AG04450 (cell line): ENCODE measurements at places on chromosomes 7 and 10. TPM values are rescaled to one million over a fixed set of nuclear protein-coding genes. Genes with fewer than 3 reads are reported as not detected.

Gene LEP
- not detected in 2 replicates for polyA plus RNA-seq

Gene ZKSCAN1
- polyA plus RNA-seq = 36.8 and 42.7 TPM in 2 replicates

Gene C10orf95
- 0.06 TPM in 1 of 2 replicates, not detected in the other for polyA plus RNA-seq

Gene AKR1C1
- polyA plus RNA-seq = 114 and 125 TPM in 2 replicates

Gene A1CF
- polyA plus RNA-seq = not detected in 2 replicates

Gene EPDR1
- 0.20 TPM in 1 of 2 replicates, not detected in the other for polyA plus RNA-seq

Gene NKX2-3
- polyA plus RNA-seq = not detected in 2 replicates

Gene CCDC146
- 8.8 and 9.0 TPM in 2 replicates for polyA plus RNA-seq

Gene HDAC9
- polyA plus RNA-seq = 1.8 and 2.1 TPM in 2 replicates

Gene CRHR2
- not detected in 2 replicates for polyA plus RNA-seq

Gene ADCYAP1R1
- polyA plus RNA-seq = not detected in 2 replicates

Gene ACSL5
- 1.8 and 2.0 TPM in 2 replicates for polyA plus RNA-seq

Gene MSMB
- polyA plus RNA-seq = not detected in 2 replicates

Gene CNTNAP2
- not detected in 2 replicates for polyA plus RNA-seq

Gene ANKRD61
- polyA plus RNA-seq = 0.19 and 0.22 TPM in 2 replicates

Gene ARMC10
- polyA plus RNA-seq = 39.1 and 54.9 TPM in 2 replicates

Gene SEMA3C
- polyA plus RNA-seq = 35.9 and 39.9 TPM in 2 replicates

Gene MEOX2
- not detected in 2 replicates for polyA plus RNA-seq

Gene PCDH15
- polyA plus RNA-seq = not detected in 2 replicates

Gene TAC1
- polyA plus RNA-seq = not detected in 2 replicates

Gene PDE6C
- polyA plus RNA-seq = not detected in 2 replicates

Gene BCL7B
- polyA plus RNA-seq = 41.9 and 47.7 TPM in 2 replicates

Gene SPDYE6
- polyA plus RNA-seq = not detected in 2 replicates

Gene KCNMA1
- 58.8 and 60.0 TPM in 2 replicates for polyA plus RNA-seq

Gene CCDC3
- 3.2 and 3.3 TPM in 2 replicates for polyA plus RNA-seq

Gene ANLN
- 34.0 and 46.6 TPM in 2 replicates for polyA plus RNA-seq

Gene GNG11
- 13.8 and 19.7 TPM in 2 replicates for polyA plus RNA-seq

Gene OR2A42
- polyA plus RNA-seq = not detected in 2 replicates

Gene KNDC1
- 0.46 and 0.56 TPM in 2 replicates for polyA plus RNA-seq

Gene C7orf57
- polyA plus RNA-seq = not detected in 2 replicates

Gene SHLD2
- polyA plus RNA-seq = 18.0 and 24.2 TPM in 2 replicates

Gene FAM25G
- polyA plus RNA-seq = not detected in 2 replicates

Gene ZCWPW1
- polyA plus RNA-seq = 0.89 and 1.5 TPM in 2 replicates

Gene ABCA13
- polyA plus RNA-seq = 0.04 and 0.05 TPM in 2 replicates

Gene NEUROD6
- polyA plus RNA-seq = not detected in 2 replicates

Gene PYROXD2
- polyA plus RNA-seq = 20.3 and 25.6 TPM in 2 replicates

Gene HSPA12A
- 20.0 and 20.5 TPM in 2 replicates for polyA plus RNA-seq

Gene GHRHR
- not detected in 2 replicates for polyA plus RNA-seq

Gene INMT
- 6.6 and 7.6 TPM in 2 replicates for polyA plus RNA-seq

Gene TMEM176A
- polyA plus RNA-seq = 1.5 and 1.8 TPM in 2 replicates

Gene SLC39A12
- not detected in 2 replicates for polyA plus RNA-seq

Gene NCOA4
- polyA plus RNA-seq = 139 and 171 TPM in 2 replicates

Gene UTF1
- not detected in 2 replicates for polyA plus RNA-seq

Gene SUN3
- polyA plus RNA-seq = not detected in 2 replicates

Gene CPED1
- 47.6 and 52.0 TPM in 2 replicates for polyA plus RNA-seq

Gene COMMD3
- 49.4 and 64.7 TPM in 2 replicates for polyA plus RNA-seq

Gene IL2RA
- not detected in 2 replicates for polyA plus RNA-seq

Gene NEUROG3
- not detected in 2 replicates for polyA plus RNA-seq

Gene MYL10
- not detected in 2 replicates for polyA plus RNA-seq

Gene ATP5MK
- 258 and 407 TPM in 2 replicates for polyA plus RNA-seq
